ENCODE measurements at places on chromosomes 3 and 15.

DNA sequence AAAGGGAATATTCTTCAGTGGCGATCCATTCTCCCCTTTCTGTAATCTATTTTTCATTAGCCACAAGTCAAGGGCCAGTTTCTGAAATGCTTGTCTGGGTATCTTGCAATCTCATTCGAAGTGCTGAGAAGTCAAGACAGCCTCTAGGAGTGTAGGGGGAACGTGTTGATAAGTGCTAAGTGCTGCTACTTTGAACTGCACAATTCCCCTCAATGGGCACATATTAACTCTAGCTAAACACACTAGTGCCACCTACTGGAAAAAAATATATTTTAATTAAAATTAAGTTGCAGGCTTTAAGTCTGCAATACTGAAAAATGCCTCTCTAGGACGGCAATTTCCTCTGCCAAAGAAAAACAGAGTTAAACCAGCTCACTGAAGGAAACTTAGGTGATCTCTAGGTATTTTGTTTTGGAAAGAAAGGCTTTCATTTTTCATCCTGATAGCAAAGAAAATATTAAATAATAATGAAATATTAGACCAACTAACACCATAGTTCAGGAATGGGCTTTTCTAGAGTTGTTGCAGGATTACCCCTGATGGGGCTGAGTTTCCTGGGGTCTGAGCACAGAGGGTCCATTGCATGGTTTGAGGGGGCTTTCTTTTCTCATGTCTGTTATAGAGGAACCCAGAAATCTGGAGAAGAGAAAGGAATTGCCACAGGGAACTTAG, 181.9 kb upstream of the KBTBD8 start:
- DNase-seq = no peak

DNA sequence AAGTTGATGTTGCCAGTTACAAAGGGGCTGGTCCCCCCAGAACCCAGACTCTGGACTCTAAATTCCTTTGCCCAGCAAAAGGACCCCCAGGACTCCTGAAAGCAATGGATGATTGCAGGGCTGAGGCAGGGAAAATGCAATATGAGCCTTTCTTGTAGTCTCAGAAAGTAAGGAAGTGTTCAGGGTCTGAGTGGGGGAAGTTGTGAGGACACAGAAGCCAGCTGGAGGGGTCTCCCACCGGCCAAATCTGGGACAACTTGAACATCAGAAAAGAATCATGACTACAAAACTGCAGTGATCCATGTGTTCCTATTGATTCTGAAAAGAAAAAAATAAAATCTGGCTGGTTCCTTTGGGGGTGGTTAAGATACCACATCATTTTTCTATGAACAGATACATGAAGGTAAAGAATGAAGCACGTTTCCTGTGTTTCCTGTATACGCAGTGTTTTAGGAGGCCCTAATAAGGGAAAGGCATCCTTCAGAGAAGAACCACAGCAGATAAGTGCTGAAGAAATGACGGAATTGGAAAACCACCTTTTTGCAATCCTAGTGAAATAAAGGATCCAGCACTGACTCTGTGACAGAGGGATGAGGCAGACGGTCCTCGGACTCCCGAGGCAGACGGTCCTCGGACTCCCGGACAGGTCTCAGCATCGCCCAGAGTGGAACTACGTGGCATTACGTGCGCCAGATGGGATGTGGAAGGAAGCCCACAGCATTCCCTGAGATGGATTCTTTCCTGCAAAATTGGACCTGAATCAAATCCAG, 22.2 kb upstream of the GRIP2 start:
- no peak for DNase-seq

- no peak for DNase-seq
Observed at GRCh38 chr3:46659285-46659684, 34.2 kb downstream of the ALS2CL start.

GRCh38 chr3:15098503-15099363, at the start of gene RBSN:
Gene RBSN, minus strand, starts transcription at chr3:15099148. Its CDS starts 3,028 bp downstream, at chr3:15096120.
- DNase-seq = peak; percentile 94

- DNase-seq = peak; percentile 51
Observed at GRCh38 chr3:196537319-196537984, 22.3 kb upstream of the SMCO1 start.

- no peak for DNase-seq
Observed at GRCh38 chr15:70781236-70781635, 17.9 kb upstream of the UACA start.

DNA sequence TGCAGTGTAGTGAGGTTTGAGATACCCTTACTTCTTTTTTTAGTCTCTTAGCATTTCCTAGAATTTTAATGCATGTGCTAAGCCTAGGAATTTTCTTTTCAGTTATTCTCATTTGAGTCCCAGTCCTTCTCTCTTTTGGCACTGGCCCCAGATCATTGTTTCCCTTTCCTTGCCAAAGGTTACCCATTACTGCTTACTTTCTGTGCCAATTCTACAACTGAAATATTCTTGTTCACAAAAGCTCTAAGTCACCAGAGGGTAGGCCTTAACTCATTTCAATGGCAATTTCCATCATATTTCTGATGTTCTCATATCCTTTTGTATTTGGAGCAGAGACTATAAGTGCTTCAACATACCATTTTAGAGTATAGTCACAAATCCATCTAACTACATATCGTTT, 199.6 kb upstream of the CBLB start:
- DNase-seq = no peak

- DNase-seq = peak; percentile 25
Observed at GRCh38 chr3:39267631-39268548, 11.9 kb downstream of the CX3CR1 start.

GRCh38 chr15:57445872-57446271, 69.6 kb downstream of the CGNL1 start:
- DNase-seq = no peak

- DNase-seq = no peak
Observed at GRCh38 chr3:13296662-13297061, 123.5 kb downstream of the NUP210 start.

DNA sequence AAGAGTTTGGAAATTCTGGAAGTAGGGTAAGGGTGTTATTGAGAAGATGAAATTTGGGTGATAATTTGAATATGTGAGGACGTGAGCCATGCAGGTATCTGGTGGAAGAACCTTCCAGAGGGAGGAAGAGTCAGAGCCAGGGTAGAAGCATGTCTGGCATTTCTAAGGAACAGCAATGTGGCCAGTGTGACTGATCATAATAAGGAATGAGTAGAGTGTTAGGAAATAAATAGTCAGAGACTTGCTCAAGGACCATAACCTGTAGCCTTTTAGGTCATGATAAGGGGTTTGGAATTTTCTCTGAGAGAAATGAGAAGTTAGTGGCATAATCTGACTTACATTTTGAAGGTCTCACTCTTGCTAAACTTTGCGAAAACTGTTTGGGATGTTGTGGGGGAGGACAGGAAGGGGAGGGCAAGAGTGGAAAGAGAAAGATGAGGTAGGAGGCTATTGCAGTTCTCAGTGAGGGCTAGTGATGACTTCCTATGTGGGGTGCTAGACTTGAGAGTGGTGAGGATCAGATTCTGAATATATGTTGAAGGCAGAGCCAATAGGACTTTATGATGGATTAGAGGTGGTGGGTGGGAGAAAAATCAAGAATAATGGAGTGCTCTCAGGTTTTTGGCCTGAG, 568.3 kb downstream of the AGBL1 start:
- DNase-seq = no peak

DNA sequence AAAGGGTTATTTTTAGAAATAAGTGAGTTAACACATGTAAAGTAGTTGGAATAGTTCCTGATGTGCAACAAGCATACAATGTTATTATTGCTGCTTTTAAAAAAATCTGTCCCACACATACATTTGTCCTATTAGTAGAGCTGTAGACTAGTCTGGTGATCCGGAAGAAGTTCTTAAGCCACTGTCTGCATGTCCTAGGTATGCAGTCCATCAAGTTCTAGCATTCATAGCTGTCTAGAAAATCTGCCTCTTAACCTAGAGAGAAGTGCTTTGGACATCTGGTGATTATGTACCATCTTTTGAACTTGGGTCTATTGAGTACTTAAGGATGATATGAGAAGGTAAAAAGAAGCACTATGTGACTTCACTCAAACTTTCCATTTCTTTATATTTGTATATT, 439.9 kb upstream of the NAALADL2 start:
- no peak for DNase-seq

DNA sequence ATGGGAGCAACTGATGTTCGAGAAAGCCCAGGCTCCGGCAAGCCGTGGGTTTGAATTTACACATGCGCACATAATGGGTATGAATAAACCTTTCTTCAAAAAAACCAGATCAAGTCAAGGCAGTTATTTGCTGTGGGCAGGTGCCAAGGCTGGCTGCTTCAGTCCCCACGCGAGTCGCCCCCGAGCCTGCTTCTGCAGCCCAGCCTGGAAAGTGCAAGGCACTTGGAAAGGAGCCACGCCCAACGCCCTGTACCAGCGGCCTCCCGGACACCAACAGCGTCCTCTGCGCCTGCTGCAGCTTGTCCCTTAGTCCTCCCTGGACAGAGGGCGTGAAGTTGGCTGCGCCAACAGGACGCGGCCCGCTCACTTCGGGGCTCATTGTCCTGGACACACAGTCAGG, 68.9 kb downstream of the KLF15 start:
- DNase-seq = no peak

- DNase-seq = no peak
Observed at GRCh38 chr3:128372707-128373533, 93.8 kb downstream of the DNAJB8 start.

- no peak for DNase-seq
Observed at GRCh38 chr3:115699706-115700105, 76.4 kb downstream of the GAP43 start.

DNA sequence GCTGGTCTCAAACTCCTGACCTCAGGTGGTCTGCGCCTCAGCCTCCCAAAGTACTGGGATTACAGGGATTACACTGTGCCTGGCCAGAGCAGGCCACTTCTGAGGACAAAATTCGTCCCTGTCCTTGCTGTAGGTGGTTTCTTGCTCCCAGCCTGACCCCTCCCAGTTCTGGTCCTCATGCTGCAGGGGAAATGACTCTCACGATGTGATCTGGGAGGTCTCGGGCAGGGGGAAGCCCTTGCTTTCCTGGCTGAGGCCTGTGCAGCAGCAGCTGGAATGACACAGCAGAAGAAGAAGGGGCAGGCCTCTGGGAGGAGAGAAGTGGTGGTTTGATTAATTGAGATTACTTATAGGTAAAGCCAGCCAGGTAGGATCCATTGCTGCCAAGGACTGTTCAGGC, 39.3 kb downstream of the MEGF11 start:
- no peak for DNase-seq

DNA sequence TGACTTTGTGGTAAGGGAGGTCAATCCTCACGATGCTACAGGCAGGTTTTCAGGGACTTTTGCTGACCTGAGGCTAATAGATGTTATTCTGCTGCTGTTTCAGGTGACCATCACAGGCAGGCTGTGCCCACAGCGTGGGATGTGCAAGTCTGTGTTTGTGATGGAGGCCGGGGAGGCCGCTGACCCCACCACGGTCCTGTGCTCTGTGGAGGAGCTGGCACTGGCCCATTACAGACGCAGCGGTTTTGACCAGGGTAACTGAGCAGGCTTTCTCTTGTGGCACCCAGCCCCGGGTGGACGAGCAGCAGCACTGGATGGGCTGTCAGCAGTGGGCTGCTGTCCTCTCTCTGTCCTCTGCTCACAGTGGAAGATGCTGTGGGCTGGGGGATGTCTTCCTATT, 22.0 kb downstream of the FAN1 start:
- no peak for DNase-seq

DNA sequence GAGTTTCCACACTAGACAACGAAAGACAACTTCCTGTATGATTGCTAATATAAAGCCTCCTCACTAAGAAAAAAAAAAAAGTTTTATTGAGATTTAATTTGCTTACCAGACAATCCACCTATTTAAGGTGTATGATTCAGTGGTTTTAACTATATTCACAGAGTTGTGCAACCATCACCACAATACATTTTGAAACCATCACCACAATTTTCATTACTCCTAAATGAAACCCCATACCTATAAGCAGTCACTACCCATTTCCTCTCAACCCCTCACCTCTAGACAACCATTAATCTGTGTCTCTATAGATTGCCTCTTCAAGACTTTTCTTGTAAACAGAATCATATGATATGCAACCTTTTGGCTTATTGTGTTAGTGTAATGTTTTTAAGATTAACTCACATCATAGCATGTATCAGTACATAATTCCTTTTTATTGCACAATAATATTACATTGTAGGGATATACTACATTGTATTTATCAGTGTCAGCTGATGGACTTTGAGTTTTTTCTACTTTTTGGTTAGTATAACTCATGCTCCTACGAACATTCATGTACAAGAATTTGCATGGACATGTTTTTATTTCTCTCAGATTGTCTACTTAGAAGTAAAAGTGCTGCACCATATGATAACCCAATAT, 339.7 kb downstream of the NLGN1 start:
- no peak for DNase-seq

DNA sequence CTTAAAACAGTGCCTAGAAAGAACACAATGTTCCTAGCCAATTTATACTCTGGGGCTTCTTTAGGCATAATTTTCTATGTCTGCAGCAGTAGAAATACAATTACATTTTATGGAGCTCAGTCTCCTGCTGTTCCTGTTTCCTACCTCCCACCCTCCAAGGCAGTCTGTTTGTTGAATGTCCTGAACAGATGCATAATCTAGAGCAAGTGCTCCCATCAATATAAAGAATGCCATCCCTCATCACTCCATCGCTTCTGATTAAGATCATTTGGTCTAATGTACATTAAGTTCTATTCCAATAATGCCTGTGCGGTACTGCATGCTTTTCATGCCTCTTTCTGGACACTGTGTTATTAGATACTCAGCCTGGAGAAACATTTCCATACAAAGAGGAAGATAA, 869.8 kb upstream of the CFAP20DC start:
- no peak for DNase-seq

- DNase-seq = no peak
Observed at GRCh38 chr3:59069838-59070237, 20.0 kb upstream of the CFAP20DC start.

GRCh38 chr3:136562026-136562425, 190.2 kb downstream of the STAG1 start:
- no peak for DNase-seq

DNA sequence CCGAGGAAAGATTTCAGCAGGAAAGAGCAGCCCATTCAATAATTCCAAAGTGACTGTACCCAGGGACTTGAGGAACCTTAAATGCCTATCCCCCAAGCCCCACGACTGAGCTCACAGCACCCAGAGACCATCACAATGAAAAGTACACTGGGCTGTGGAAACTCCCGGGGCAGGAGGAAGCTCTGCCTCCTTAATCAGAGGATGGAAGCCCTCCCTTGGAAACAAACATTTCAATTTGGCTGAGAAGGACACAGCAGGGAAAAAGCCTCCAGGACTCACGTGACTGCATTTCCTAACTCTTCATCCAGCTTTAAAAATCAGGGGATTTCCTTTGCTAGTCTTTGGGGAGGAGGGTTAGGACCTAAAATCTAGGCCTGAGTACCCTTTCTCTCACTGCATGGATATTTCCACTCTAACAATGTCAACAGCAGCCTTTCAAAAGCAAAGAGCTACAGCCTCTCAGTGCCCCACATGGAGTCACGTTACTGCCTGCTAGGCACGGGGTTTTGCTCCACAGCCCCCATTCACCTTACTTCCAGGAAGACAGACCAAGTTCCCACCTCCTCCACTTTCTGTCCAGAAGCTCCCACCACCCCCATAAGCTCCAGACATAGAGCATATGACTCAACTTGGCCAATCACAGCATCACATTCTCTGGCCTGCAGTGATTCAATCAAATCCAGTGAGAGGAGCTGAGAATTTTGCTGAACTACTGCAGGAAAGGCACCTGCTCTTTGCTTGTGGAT, 68.9 kb upstream of the WNT5A start:
- DNase-seq = no peak

All from T follicular helper cell (primary cell).